ENCODE measurements at places on chromosomes 5 and 9.

DNA sequence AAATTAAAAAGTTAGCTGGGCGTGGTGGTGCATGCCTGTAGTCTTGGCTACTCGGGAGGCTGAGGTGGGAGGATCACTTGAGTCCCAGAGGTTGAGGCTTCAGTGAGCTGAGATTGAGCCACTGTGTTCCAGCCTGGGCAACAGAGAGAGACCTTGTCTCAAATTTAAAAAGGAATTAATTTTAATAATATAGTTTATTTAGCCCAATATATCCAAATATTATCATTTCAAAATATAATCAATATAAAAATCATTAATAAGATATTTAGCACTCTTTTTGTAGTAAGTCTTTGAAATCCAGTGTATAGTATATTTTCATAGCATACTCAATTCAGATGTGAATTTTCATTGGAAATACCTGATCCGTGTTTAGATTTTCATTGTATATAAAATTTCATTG is 43.2 kb upstream of the ORM1 start:
- no peak for DNase-seq

GRCh38 chr5:56561-57290 is 35.2 kb upstream of the PLEKHG4B start:
- no peak for DNase-seq

DNA sequence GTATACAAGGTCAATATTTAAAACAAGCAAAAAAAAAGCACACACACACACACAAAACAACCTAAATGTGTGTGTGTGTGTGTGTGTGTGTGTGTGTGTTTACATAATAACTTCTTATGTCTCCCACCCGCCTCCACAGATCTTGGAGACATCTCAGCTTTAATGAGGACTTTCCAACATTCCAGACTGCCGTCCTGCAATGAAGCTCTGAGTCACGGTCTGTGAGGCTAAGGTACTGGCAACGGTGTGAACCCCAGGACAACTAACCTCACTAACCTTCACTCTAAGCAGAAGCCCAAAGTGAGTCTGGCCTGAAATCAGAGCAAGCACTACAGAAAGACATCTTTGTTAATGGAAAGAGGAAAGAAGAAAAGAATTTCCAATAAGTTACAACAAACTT is 22.3 kb downstream of the ZNF474 start:
- DNase-seq: no peak

GRCh38 chr5:142073362-142073988 is 35.1 kb upstream of the NDFIP1 start:
- DNase-seq: no peak

GRCh38 chr9:125696106-125696647 is 10.8 kb downstream of the MAPKAP1 start:
- no peak for DNase-seq

All from stimulated activated CD4-positive, alpha-beta T cell treated with anti-CD3 and anti-CD28 coated beads, Interleukin-4, amount 100 ng/mL, for 4 hours (primary cell).